ENCODE measurements at places on chromosomes 2 and 18. TPM values are rescaled to one million over a fixed set of nuclear protein-coding genes. Genes with fewer than 3 reads are reported as not detected.
A peak's percentile ranks its signal among the peaks of the same experiment; 100 is the strongest.

GRCh38 chr2:205193836-205194228, 488.5 kb upstream of the NRP2 start:
- DNase-seq, result no peak
- peaks cover 3% of the 10 kb centered on the region for H3K36me3 ChIP-seq
- H3K4me1 ChIP-seq, result peaks cover 3% of the 10 kb centered on the region
- H3K27me3 ChIP-seq, result no peaks in the 10 kb centered on the region

GRCh38 chr2:20199633-20200270, 25.2 kb downstream of the SDC1 start:
- H3K36me3 ChIP-seq, result no peaks in the 10 kb centered on the region
- H3K4me3 ChIP-seq, result no peak overlapping the region
- DNase-seq, result no peak
- H3K27ac ChIP-seq, result no peak overlapping the region
- no peaks in the 10 kb centered on the region for H3K27me3 ChIP-seq

DNA sequence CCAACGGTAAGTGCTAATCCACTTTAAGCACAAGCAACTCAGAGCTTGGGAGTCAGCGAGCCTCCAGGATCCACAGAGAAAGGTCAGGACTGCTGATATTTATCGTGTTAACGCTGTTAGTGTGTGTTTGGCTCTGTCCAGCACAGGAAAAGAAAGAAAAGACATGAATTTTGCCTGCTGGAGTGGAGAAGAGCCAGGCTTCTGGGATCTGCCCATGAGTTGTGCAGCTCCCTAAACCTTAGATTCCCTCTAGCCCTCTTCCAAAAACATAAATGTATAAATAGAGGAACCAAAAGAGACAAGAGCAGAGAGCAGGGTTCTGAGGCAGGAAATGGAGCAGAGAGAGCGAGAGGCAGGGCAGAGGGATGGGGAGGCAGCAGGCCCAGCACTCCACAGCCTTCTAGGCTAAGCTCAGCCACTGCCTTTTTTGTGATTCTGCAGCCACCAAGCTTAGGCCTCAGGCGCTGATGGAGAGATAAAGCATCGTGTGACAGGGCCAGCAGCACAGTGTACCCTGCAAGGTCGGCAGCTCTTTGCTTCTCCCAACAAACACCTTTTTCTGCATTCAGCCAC, 14.5 kb upstream of the MAT2A start:
- DNase-seq, result peak; percentile 33
- H3K4me3 ChIP-seq, result no peak overlapping the region
- H3K4me1 ChIP-seq, result peaks cover 2% of the 10 kb centered on the region
- H3K36me3 ChIP-seq, result no peaks in the 10 kb centered on the region
- no peaks in the 10 kb centered on the region for H3K27me3 ChIP-seq
- H3K27ac ChIP-seq, result no peak overlapping the region

Gene EFHD1
- total RNA-seq, result 8.6 TPM

GRCh38 chr2:217527590-217528202, 475.1 kb downstream of the TNS1 start:
- H3K36me3 ChIP-seq, result no peaks in the 10 kb centered on the region
- no peak overlapping the region for H3K27ac ChIP-seq
- H3K4me3 ChIP-seq, result no peak overlapping the region
- no peak for DNase-seq

GRCh38 chr18:30280186-30280585, 762.4 kb downstream of the DSC3 start:
- DNase-seq, result no peak
- no peaks in the 10 kb centered on the region for H3K27me3 ChIP-seq
- no peaks in the 10 kb centered on the region for H3K36me3 ChIP-seq
- no peak overlapping the region for H3K4me3 ChIP-seq

GRCh38 chr18:46220116-46220515, 115.9 kb downstream of the HAUS1 start:
- no peak overlapping the region for H3K27ac ChIP-seq
- no peak overlapping the region for H3K4me3 ChIP-seq
- no peaks in the 10 kb centered on the region for H3K4me1 ChIP-seq
- H3K36me3 ChIP-seq, result peaks cover 4% of the 10 kb centered on the region

DNA sequence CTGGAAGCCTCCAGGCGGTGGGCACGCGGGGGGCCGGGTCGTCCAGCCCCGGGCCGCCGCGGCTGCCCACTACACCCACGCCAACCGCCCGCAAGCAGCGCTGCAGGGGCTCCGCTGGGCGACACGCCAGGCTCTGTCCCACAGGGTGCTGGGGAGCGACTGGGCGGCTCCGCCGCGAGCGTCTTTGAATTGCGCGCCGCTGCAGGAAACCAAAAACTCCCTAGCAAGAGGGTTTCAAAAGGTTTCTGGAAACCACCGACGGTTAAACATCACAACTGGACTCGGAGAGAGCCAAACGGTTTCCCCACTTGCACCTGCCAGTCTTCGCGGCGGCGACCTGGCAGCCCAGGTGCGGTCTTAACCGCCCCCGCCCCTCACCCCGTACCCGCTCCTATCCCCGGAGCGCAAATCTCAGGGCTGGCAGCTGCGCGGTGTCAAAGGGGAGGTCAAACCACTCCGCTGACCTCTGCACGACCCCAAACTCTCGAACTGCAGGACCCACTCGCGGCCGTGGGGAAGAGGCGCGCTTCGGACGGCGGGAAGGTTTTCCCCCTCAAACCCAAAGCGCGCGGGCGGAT, 1.0 kb downstream of the CXCR4 start:
- no peaks in the 10 kb centered on the region for H3K36me3 ChIP-seq
- peak; percentile 38 for DNase-seq
- peak overlapping the region; percentile 40 for H3K4me3 ChIP-seq
- H3K27ac ChIP-seq, result no peak overlapping the region
- H3K27me3 ChIP-seq, result no peaks in the 10 kb centered on the region

Gene KIF1A
- 0.71 TPM for total RNA-seq

- H3K27me3 ChIP-seq, result no peaks in the 10 kb centered on the region
- peaks cover 4% of the 10 kb centered on the region for H3K36me3 ChIP-seq
- H3K4me1 ChIP-seq, result peaks cover 11% of the 10 kb centered on the region
- no peak overlapping the region for H3K4me3 ChIP-seq
- no peak for DNase-seq
- H3K27ac ChIP-seq, result no peak overlapping the region
Observed at GRCh38 chr2:47004905-47005495, 89.4 kb upstream of the MCFD2 start.

DNA sequence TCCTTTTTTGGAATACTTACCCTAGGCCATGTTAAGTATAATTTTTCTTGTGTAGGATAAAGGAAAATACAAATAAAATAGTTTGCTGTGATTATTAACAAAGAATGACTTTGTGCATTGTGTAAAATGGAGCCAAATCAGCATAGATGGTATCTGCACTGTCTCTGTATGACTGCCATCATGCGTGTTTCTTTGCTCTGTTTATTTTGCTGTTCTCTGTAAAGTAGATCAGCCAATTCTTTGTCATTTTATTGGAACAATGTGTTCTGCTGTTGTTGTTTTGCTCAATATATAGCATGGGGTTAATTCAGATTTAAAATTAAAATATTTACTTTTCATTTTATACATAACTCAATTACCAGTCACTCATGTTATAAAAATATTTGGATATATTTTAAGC, 181.3 kb upstream of the UBE2E3 start:
- H3K36me3 ChIP-seq, result no peaks in the 10 kb centered on the region
- H3K27ac ChIP-seq, result no peak overlapping the region
- DNase-seq, result no peak
- no peaks in the 10 kb centered on the region for H3K27me3 ChIP-seq
- H3K4me3 ChIP-seq, result no peak overlapping the region

Gene COPS7B
- 39.4 TPM for total RNA-seq

GRCh38 chr18:79749251-79750191, 48.2 kb upstream of the KCNG2 start:
- DNase-seq, result peak; percentile 60
- no peaks in the 10 kb centered on the region for H3K27me3 ChIP-seq
- H3K36me3 ChIP-seq, result peaks cover 2% of the 10 kb centered on the region
- no peak overlapping the region for H3K27ac ChIP-seq
- peaks cover 2% of the 10 kb centered on the region for H3K4me1 ChIP-seq
- H3K4me3 ChIP-seq, result no peak overlapping the region

GRCh38 chr2:1360557-1361250, 52.6 kb upstream of the TPO start:
- no peaks in the 10 kb centered on the region for H3K27me3 ChIP-seq
- DNase-seq, result no peak
- H3K36me3 ChIP-seq, result no peaks in the 10 kb centered on the region

- no peaks in the 10 kb centered on the region for H3K27me3 ChIP-seq
- no peak overlapping the region for H3K4me3 ChIP-seq
- no peak overlapping the region for H3K27ac ChIP-seq
- no peaks in the 10 kb centered on the region for H3K36me3 ChIP-seq
- H3K4me1 ChIP-seq, result peaks cover 8% of the 10 kb centered on the region
- no peak for DNase-seq
Observed at GRCh38 chr18:23986600-23987359, 27.8 kb upstream of the TTC39C start.

GRCh38 chr2:20409039-20409438, 37.8 kb upstream of the RHOB start:
- no peaks in the 10 kb centered on the region for H3K4me1 ChIP-seq
- H3K4me3 ChIP-seq, result no peak overlapping the region
- DNase-seq, result no peak
- H3K27me3 ChIP-seq, result no peaks in the 10 kb centered on the region
- H3K36me3 ChIP-seq, result no peaks in the 10 kb centered on the region

DNA sequence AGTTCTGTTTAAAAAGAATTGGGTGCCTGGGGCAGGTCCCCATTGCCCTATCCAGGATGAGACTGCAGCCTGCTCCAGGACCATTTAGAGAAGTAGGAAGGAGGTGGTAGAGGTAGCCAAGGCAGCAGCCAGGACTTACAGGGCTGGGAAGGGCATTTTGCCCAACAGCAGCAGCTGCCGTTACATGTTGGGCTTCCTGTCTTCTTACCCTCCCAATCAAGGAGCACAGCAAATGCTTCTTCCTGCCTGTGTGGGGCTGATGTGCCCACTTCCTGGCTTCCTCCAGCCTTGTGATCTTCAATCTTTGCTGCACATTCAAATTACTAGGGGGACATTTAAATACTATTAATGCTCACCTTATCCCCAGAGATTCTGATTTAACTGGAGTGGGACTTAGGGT, 112.0 kb downstream of the QPCT start:
- no peaks in the 10 kb centered on the region for H3K36me3 ChIP-seq
- peaks cover 19% of the 10 kb centered on the region for H3K4me1 ChIP-seq
- H3K4me3 ChIP-seq, result no peak overlapping the region
- no peaks in the 10 kb centered on the region for H3K27me3 ChIP-seq
- no peak overlapping the region for H3K27ac ChIP-seq
- no peak for DNase-seq

GRCh38 chr2:9462886-9463697, 11.3 kb upstream of the IAH1 start:
- no peaks in the 10 kb centered on the region for H3K4me1 ChIP-seq
- H3K4me3 ChIP-seq, result no peak overlapping the region
- H3K36me3 ChIP-seq, result peaks cover 13% of the 10 kb centered on the region
- H3K27me3 ChIP-seq, result no peaks in the 10 kb centered on the region
- DNase-seq, result no peak

DNA sequence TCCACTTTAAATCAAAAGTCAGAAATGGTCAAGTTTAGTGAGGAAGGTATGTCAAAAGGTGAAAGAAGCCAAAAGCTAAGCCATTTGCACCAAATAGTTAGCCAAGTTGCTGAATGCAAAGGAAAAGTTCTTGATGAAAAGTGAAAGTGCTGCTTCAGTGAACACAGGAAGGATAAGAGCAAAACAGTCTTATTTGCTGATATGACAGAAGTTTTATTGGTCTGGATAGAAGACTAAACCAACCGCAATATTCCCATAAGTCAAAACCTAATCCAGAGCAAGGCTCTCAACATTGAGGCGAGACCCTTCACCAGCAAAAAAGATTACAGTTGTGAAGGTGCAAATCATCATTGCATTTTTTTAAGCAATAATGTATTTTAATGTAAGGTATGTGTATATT, 496.5 kb upstream of the LRATD1 start:
- no peaks in the 10 kb centered on the region for H3K36me3 ChIP-seq
- DNase-seq, result no peak
- H3K4me3 ChIP-seq, result no peak overlapping the region
- no peaks in the 10 kb centered on the region for H3K4me1 ChIP-seq

- H3K36me3 ChIP-seq, result no peaks in the 10 kb centered on the region
- peaks cover 21% of the 10 kb centered on the region for H3K4me1 ChIP-seq
- no peak overlapping the region for H3K4me3 ChIP-seq
- no peak overlapping the region for H3K27ac ChIP-seq
Observed at GRCh38 chr2:239957681-239958472, 67.3 kb downstream of the NDUFA10 start.

DNA sequence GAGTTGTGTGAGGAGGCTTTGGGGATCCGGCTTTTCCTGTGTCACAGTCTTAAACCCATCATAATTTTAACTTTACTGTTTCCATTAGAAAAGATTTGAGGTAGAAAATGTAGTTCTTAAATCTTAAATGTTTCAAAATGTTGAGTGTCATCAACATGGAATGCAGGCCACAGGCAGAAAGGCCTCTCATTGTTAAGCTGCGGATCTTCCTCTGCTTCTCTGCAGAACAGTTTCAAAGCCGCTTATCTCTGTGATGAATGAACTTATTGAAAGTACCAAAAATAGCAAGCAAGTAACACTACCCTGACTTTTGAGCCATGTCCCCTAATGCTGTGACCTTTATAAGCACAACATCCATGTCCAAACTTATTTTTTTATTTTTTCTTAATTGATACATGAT, 1645.8 kb downstream of the DPP10 start:
- no peaks in the 10 kb centered on the region for H3K36me3 ChIP-seq
- no peak for DNase-seq
- H3K4me3 ChIP-seq, result no peak overlapping the region
- H3K27ac ChIP-seq, result no peak overlapping the region

Gene NPAS2
- 5.9 TPM for total RNA-seq

- H3K4me3 ChIP-seq, result no peak overlapping the region
- H3K27ac ChIP-seq, result no peak overlapping the region
- H3K36me3 ChIP-seq, result no peaks in the 10 kb centered on the region
- no peak for DNase-seq
Observed at GRCh38 chr2:6820903-6821584, 44.7 kb downstream of the CMPK2 start.

GRCh38 chr2:883803-884748, 66.6 kb upstream of the SNTG2 start:
- H3K4me3 ChIP-seq, result no peak overlapping the region
- H3K4me1 ChIP-seq, result no peaks in the 10 kb centered on the region
- peaks cover 15% of the 10 kb centered on the region for H3K27me3 ChIP-seq
- no peaks in the 10 kb centered on the region for H3K36me3 ChIP-seq
- DNase-seq, result no peak
- H3K27ac ChIP-seq, result no peak overlapping the region

GRCh38 chr2:218315397-218315796, 23.1 kb upstream of the TMBIM1 start:
- no peak overlapping the region for H3K4me3 ChIP-seq
- no peaks in the 10 kb centered on the region for H3K36me3 ChIP-seq
- no peak for DNase-seq

DNA sequence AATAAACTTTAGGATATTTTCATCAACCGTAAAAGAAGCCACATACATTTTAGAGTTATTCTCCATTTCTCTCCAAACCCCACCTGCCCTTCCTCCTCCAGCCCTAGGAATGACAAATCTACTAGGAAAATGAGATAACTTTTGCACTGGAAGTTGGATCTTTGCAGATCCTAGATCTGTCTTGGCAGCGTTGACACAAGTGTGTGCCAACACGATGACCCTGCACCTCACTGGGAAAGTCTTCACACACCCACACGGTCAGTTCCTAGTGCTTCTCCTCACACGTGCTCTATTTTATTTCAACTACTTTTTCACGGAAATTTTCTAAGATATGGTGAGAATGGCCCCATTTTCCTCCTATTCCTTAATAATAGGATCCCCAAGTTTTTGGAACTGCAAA, 14.1 kb upstream of the HPCAL1 start:
- no peaks in the 10 kb centered on the region for H3K4me1 ChIP-seq
- no peak for DNase-seq
- no peak overlapping the region for H3K4me3 ChIP-seq
- H3K27ac ChIP-seq, result no peak overlapping the region
